ENCODE measurements at places on chromosomes 3 and 15.

DNA sequence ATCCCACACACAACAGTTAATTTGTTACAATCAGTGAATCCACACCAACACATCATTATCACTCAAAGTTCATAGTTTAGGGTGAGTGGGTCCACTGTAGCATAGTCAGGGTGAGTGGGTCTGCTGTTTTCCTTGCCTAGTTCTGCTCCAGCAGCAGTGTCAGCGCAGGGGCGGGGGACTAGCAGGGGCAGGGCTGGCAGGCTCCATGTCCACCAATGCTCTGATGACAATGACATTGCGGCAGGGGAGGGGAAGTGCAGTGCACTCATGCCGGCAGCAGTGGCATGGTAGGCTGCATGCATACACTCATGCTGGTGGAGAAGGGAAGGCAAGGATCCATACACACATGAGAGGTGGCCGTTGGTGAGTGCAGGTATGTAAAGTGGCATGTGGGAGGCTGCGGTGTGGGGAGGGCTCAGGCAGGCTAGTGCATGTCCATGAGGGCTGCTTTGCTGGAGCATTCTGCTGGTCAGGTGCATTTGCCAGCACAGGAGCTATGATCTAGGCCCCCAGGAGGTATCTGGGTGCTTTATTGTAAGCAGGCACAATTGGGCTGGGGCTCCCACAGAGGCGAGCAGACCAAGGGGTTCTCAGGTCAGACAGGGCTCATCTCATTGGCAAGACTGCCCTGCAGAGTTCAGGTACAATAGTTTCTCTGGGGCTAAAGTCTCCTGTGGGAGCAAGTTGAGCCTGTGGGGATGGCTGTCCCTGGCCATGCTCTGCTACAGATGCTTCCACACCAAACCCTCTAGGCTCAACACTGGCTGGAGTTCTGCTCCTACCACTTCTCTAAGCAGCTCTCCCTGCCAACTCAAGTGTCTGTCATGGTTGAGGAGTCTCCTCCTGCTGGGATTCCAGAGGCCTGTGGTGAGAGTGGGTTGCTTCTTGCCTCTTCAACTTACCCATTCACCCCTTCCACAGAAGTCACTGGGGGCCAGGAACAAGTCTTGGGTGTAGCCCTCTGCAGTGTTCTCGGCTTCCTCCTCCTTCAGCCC lies 81.3 kb downstream of the KCNAB1 start:
- no peak for DNase-seq

- no peak for DNase-seq
Measured at GRCh38 chr3:196642434-196642833, 2.9 kb downstream of the NRROS start.

GRCh38 chr15:84817466-84818081 lies 418 bp downstream of the ALPK3 start:
- no peak for DNase-seq

DNA sequence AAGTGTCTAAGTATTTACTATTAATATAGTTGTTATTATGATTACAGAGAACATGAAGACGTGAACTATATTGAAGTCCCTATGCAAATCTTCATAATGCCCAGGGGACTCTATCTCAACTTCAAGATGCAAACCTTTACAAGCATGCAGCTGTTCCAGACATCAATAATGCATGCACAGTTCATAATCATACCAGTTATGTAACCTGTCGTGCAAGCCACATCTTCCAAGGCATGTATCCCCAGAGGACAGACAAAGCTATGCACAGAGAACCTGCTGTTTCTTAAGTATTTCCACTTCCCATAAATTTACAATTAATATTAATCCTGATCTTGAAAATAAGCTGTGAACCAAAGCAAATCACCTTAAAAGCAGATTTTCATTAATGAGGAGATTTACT lies 534.1 kb downstream of the TUSC7 start:
- no peak for DNase-seq

GRCh38 chr15:87724330-87724729 lies 532.2 kb downstream of the NTRK3 start:
- DNase-seq = no peak

DNA sequence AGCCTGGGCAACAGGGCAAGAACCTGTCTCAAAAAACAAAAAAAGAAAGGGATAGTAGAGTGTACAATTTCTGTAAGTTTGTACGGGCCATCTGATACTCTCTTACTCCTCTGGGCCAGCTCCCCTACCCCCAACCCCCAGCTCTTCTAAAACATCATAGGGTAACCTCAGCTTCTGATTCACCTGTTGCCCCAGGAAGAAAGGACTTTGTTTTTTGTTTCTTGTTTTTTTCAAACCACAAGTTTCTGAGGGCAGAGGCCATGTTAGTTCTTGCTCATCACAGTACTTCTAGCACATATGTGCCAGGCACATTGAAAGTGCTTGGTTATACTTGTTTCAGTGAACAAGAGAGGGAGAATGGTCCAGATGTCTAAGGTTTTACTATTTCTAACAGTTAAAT lies 20.2 kb downstream of the ATOSA start:
- peak; percentile 3 for DNase-seq

DNA sequence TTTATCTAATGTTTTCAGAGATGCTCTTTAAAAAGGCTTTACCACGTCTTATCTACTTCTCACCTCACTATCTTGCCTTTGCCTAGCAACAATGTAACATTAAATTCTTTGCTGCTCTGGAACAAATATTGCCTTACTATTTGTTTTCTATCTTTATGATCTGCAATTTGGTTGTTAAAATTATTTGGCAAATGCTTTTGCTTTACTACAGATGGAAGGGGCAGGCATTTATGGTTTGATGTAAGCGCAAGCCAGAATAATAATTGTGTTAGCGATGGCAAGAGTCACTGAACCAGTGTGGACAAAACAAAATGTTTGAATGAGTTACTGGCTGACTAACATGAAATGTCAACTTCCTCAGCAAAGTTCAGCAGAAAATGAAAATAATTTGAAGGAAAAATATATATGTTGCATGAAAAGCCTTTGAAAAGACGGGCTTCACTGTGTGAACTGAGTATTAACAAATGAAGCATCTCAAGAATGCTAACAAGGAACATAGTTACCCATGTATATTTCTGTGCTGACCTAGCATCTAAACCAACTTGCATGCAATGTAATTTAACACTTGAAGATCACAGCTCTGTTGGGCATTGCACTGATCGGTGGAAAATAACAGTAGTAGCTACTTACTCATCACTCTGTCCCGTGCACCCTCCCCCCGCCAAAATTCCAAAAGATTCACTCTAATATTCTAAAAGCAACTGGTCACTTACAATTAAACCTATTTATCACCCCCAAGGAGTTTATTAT lies 454.0 kb upstream of the ARHGEF26 start:
- no peak for DNase-seq

- no peak for DNase-seq
Measured at GRCh38 chr15:73872346-73872745, 1.0 kb upstream of the TBC1D21 start.

- no peak for DNase-seq
Measured at GRCh38 chr3:194730365-194730764, 44.7 kb downstream of the FAM43A start.

GRCh38 chr3:72661115-72661457 lies 187.2 kb downstream of the SHQ1 start:
- no peak for DNase-seq
